Amygdala (tissue), 56 donors: ENCODE measurements at places on chromosomes 4 and X.
A peak's percentile ranks its signal among the peaks of the same experiment; 100 is the strongest.

GRCh38 chr4:6813725-6814124 lies 31.2 kb downstream of the KIAA0232 start:
- DNase-seq: no peak

GRCh38 chr4:35138449-35138848 lies 1105.9 kb downstream of the ARAP2 start:
- DNase-seq: no peak

DNA sequence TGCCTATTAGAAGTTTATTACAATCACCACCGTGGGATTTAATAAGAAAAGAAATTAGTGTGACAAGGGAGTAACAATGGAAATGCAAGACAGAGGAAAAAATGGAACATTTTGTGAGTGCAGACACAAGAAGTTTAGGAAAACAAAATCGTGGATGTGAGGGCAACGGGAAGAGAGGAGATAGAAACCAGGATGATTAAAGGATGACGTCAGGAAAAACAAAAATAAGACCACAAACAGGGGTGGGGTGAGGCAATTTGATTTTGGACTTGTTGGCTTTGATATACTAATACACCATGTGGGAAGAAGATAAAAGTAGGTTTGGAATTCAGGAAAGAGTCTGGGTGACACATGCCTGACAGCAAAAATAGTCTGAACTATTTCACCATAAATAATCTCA lies 38.2 kb upstream of the GPM6A start:
- DNase-seq: no peak

GRCh38 chr4:128668566-128668965 lies 140.9 kb upstream of the JADE1 start:
- no peak for DNase-seq

GRCh38 chr4:2280531-2281300 lies 18.8 kb upstream of the MXD4 start:
- DNase-seq: no peak

GRCh38 chr4:52861879-52862616 lies at the start of gene RASL11B:
Gene RASL11B, plus strand, starts transcription at chr4:52862317. Its CDS starts 191 bp downstream, at chr4:52862508.
- peak; percentile 59 for DNase-seq

DNA sequence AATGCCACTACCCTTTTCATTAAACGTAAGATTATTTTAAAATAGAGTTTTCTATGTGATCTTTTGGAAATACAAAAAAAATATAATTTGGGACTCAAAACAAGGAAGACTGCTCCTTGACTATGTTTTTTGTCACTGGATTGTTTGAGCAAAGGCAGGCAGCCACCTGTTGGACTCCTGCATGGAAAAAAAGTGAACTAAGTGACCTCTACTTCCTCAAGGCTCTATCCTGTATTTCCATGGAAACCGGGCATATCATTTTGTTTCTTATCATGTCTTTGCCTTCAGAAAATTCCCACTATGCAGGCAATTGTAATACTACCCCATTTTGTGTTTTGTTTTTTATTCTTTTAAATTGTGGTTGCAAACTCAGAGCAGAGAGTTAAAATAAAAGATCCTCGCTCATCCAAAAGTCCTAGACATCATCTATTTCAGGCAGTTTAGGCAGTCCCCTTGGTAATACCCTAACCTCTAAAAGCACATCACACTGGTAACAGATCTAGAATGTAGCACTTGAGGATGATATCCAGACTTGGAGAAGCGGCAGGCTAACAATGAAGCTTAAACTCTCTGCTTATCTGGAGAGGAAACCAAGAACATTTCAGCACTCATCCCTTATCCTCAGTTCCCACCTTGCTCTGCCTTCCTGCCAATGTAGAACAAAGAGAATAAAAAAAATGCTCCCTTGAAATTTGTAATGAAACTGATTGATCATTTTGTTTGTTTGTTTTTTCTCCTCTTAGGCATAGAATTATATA lies 165.7 kb downstream of the BANK1 start:
- DNase-seq: no peak

DNA sequence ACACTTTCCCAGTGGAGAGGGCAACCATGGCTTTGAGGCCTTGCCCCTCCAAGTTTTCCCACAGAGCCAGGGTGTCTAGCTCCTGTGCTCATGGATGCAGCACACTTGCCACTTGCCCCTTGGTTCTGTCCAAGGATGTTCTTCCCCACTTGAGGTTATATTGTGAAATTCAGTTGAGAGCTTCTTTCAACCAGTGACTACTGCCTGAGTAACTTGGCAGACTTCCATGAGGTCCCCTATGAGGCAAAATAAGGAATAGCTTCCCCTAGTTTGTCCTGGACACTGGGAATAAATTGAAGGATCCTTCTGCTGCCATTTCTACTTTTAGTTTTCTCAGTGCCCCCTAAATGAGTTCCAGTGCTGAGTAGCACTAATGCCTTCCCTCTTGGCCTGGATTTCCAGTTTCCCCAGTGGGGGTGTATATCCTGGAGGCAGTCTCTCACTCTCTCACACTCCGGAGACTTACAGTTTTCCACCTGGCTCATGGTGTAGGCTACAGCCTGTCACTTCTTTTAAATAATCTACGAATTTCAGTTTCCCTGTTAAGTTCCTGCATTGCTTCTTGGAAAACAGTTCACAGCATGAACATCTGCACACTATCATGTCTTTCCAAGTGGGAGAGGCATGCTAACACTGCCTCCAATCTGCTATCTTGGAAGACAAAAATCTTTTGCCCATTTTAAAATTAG lies 36.4 kb upstream of the ADH4 start:
- no peak for DNase-seq

DNA sequence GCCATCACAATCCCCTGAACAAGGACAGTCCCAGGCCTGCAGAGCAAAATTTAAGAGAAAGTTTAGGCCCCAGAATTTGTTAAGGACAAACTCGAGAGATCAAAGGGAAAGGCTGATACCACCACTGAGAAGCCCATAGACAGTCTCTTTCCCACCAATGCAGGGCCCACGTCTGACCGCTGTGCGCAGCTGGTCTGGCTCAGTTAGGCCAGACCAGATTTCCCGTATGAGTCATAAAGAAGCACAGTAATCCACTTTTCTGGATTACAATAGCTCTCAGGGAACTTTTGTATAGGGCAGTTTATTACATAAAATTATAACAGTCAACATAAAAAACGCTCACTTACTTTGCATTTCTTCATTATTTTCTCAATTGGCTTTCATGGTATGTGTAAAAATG lies 259.5 kb downstream of the RCHY1 start:
- DNase-seq: no peak

DNA sequence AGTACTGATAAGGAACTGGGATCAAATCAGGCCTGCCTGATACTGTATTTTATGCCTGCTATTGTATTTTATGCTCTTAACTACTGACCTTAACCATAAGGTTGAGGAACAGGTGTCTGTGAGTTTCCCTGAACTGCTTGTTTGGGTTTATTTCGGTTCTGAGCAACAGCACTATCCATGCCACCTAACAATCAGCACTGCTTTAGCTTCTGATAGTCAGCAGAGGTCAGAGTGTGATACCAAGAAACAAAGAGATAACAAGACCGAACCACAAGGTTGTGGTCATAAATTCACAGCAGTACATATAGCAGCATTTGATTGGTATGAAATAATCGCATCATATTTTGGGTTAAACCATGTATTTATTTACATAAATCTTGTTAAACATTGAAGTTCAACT lies 362.2 kb downstream of the FGF13 start:
- DNase-seq: no peak

- no peak for DNase-seq
Measured at GRCh38 chr4:26574563-26574962, 9.3 kb upstream of the TBC1D19 start.

GRCh38 chr4:177478496-177478895 lies 36.3 kb upstream of the AGA start:
- DNase-seq: no peak
